ENCODE measurements at places on chromosomes 7 and 10.

DNA sequence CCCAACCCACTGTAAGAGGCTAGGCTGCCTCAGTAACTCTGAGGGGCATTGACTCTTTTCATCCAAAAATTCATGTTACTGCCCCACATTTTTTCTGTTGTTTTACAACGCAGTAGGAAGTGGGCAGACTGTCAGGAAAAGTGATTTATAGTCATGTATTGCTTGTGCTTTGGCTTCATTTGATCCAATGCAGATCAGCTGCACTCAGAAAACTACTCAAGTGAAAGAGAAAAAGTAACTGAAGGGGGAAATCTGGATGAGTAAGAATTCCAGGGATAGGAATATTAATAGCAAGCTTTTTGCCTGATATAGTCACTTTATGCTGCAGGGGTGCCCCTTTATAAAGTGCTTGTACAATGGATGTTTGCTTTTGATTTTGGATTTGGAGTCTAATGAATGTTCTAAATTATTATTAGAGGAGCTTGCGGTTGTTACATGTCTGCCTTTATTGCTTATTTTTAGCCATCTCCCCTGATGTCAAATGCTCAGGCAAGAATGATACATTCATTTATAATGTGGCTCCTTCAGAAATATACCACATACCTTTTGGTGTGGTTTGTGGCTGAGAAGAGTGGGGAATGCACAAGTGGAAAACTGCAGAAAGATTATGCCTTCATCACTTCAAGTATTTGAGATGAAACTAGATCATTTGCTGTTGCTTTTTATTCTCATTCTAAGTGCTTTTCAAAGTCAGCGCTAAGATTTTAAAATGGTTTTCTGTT lies 86.1 kb downstream of the EGFR start:
- no peak for ATAC-seq

DNA sequence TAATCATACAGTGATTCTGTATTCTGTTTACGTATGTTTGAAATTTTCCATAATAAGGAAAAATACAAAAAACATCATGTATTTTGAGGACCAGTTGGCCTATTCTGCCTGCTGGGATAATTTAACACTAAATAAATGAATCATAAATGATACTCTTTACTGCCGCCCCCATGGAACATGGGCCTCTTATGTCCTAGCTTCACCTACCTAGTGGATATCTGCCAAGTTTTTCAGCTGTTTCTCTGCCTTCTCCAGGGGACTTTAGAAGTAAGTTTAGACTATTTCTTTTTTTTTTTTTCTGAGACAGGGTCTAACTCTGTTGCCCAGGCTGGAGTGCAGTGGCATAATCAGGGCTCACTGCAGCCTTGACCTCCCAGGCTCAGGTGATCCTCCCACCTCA lies 10.4 kb downstream of the NFE2L3 start:
- no peak for ATAC-seq

GRCh38 chr10:12022580-12023257 lies 19.9 kb downstream of the UPF2 start:
- no peak for ATAC-seq

DNA sequence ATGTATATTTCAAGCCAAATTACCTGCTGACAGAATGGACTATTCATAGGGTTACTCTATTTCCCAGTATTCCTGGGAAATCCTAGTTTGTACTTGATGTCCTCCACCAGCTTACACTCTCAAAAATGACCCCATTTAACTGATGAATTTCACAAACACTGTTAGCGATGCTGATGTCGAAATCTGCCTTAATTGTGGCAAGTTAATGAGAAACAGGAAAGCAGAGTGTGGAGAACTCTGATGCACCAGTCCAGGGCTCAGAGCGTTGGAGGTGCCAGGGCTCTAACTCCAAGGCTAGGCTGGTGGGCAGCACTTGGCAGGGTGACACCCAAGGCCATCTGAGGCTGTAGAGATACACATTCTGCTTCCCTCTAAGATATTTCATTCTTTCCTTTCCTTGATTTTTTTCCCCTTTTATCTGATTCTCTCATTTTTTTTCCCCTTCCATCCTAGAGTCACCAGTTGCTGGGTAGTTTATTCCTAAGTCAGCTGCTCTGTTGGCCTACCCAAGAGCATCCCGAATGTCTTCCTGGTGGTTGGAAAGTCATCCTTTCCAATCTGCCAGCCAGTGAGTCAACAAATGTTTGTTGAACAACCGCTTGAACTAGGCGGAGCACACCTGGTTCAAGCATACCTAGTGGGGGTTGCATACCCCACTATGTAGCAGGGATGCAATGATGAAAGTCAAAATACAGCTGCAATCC lies 525.0 kb upstream of the NRP1 start:
- no peak for ATAC-seq

- no peak for ATAC-seq
Measured at GRCh38 chr10:96830511-96831199, 1.4 kb upstream of the LCOR start.

DNA sequence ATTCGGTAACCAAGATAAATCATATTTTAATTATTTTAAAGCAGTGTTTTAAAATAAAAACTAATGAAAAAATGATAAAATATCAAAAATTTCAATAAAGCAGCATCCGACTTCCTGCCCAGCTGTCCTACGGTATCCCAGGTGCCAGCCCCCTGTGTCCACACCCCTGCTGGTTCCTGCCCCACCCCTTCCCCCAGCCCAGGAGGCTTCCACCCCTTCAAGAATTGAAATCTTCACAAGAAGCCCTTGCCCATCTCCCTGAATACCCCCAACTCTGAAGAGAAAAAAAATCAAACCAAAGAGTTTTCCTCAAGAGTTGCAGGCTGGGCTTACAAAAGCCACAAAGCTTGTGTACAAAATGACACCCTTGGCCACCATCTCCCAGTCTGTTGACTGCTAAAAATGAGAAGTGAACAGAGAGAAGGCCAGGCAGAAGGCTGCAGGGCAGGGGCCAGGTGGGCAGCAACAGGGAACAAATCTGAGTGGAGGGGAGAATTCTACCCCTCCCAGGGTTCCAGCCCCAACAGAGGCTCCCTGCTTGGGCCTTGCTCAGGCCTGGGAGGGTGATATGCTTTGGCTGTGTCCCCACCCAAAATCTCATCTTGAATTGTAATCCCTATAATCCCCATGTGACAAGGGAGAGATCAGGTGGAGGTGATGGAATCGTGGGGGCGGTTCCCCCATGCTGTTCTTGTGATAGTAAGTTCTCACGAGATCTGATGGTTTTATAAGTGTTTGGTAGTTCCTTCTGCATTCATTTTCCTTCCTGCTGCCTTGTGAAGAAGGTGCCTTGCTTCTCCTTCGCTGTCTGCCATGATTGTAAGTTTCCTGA lies 14.5 kb downstream of the GPRIN2 start:
- no peak for ATAC-seq

DNA sequence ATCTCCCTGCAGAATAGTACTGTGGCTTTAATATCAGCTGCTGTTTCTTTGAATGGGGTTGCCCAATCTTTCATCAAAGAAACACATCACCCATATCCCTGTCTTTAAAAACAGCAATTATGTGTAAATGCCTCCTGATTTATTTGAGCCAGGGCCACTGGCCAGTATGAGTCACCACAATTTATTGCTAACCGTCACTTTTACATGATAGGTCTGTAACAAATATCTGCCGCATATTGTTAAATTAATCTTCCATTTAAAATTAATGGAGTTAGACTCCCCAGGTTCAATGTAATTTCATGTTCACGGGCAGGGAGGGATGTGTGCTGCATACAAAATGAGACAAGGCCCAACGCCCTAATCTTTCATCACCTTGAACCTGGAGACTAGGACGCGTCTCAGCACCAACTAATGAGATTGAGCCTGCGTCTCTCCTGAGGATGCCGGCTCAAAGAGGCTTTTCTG lies 673.4 kb downstream of the AUTS2 start:
- ATAC-seq = peak; percentile 72

DNA sequence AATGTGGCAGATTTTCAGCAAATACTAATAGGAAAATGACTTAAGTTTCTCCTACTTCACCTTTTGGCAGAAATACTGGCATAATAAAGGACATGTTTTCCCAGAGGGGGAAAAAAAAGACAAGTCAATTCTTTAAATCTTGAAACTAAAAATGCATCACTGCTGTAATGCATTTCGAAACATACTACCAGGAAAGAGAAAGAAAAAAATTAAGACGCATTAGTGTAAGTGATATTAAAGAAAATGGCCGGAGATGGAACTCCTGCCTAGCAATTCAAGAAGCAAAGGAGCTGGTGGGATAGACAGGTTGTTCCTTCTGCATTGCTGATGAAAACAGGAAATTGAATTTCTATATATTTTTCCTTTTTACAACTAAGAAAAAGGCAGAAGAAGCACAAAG lies 3.2 kb downstream of the ACTR1A start:
- ATAC-seq = no peak

GRCh38 chr10:95391164-95391563 lies 100.4 kb upstream of the PDLIM1 start:
- ATAC-seq = no peak

GRCh38 chr10:49273626-49274025 lies 25.3 kb upstream of the C10orf71 start:
- ATAC-seq = no peak

GRCh38 chr10:106214243-106214642 lies 950.3 kb downstream of the SORCS1 start:
- ATAC-seq = no peak

DNA sequence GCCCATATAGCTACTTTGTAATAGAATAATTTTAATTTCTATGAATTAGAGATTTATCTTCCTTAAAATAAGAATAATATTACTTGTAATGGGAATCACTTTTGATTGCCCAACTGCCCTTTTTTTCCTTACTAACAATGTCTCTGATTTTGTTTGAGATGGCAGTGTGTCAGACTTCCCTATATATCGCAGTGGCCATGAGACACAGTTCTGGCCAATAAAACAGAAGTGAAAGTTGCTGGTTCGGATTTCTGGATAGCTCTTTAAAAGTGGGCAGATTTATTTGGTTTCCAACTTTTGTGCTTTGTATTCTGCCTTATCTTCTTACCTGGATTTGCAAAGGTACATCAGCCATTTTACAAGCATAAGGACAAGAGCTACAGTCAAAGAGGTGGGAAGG lies 170.2 kb downstream of the PPP1R17 start:
- ATAC-seq = no peak

DNA sequence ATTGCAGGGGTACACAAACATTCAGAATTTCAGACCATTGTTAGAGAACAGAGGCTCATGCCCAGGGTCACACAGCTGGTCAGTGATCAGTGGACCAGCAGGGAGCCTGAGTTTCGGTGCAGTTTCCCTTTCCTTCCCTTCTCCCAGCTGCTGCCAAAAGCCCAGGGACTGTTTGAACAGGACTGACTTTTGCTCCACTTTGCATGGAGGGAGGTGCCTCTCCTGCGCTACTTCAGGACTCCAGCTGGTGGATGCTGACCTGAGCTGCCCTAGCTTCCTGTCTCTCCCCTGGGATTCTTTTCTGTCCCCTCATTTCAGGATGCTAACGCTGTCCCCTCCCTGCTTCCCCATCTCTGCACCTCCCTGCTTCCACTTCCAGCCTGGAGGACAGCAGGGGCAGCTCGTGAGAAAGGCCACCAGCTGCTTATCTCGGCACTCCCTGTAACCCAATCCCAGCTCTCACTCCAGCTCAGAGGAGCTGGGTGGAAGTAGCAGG lies 14.5 kb downstream of the SH2D4B start:
- ATAC-seq = peak; percentile 23

- no peak for ATAC-seq
Measured at GRCh38 chr7:24748521-24748920, 8.7 kb downstream of the GSDME start.

GRCh38 chr10:75845176-75845947 lies 413.9 kb downstream of the LRMDA start:
- no peak for ATAC-seq

- no peak for ATAC-seq
Measured at GRCh38 chr10:18472977-18473376, 178.4 kb downstream of the NSUN6 start.

DNA sequence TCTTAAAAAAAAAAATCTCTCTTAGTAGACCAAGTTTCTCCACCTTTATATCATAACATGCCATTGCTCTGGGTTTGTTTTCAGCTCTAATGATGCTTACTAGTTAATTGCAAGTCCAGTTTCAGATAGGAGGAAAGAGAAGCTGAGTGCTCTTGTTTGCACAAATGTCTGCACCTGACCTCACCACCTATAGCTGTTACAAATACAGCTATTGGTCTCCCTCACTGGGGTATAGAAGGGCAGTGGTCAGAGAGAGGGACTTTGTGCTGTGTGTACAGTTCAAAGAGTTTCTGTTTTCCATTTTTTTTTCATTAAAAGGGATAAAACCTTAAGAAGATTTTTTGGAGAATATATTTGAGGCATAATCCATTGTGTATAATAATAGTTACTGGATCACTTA lies 52.7 kb downstream of the TAS2R16 start:
- ATAC-seq = no peak

- ATAC-seq = no peak
Measured at GRCh38 chr7:20776214-20776911, 10.3 kb downstream of the SP8 start.

DNA sequence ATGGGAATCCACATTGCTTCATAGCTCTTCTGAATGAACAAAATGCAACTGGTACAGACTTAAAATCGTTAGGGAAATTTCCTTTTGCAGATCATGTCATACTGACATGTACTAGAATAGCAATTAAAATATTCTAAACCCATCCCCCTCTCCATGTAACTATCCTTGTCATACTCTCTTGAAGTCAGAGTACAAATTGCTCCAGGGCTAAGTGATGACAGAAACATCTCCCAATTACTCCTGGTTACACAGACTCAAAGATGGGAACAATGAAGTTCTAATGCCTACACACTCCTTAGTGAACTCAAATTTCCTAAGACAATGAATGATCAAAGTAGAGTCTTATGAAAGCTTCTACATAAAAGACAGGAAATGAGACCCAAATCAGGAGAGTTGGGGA lies 87.2 kb downstream of the PDE1C start:
- ATAC-seq = no peak

DNA sequence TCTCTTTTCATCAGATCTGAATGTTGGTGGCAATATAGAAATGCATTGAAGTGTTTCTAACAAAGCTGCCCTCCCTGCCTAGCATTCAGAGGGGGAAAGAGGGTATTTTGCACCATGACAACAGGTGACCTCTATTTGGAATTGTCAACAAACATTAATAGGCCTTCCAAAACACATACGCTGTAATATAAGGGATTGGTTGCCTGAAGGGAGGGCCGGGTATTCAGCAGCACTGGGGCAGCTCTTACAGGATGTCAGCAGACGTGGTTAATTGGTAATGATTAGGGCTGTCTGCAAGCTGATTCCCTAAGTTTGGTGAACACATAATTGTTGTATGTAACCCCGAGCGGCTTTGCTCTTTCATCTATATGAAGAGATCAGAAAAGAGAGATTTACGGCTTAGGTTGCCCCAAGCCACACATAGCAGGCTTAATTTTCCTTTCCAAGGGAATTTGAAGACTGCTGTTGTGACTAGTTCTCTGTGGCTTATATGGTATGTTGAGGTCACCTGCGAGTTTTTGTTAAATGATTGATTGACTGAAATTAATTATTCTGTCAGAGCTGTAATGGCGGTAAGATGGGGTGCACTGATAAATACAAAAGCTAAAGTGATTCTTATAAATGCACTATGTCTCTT lies 759.3 kb downstream of the LRMDA start:
- no peak for ATAC-seq

GRCh38 chr10:15439341-15439842 lies 68.3 kb upstream of the FAM171A1 start:
- ATAC-seq = peak; percentile 66

GRCh38 chr10:58638388-58638787 lies 125.7 kb downstream of the BICC1 start:
- ATAC-seq = no peak

Measured in esophagus mucosa (tissue), 1 donor.